Fibroblast of mammary gland (primary cell): ENCODE measurements at places on chromosomes 1 and 21.
A peak's percentile ranks its signal among the peaks of the same experiment; 100 is the strongest.

DNA sequence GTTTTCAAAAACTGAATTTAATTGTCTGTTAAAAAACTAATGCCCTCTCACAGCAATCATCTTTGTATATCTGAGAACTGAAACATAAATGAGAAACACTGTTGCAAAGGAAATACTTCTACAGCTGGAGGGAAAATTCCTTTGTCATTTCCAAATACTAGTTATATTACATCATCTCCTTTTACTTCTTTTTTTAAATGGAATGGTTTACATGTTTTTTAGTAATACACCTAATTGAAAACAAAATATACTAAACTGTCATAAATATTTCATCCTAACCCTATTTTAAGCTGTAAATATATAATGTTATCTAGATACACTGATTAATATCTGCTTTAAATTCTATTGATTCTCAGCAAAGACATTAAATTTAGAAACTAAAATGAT lies 19.1 kb downstream of the CDC42BPA start:
- DNase-seq: peak; percentile 34

- DNase-seq: no peak
Observed at GRCh38 chr21:23014021-23014420, 2015.8 kb downstream of the NCAM2 start.

- DNase-seq: no peak
Observed at GRCh38 chr1:41410462-41410861, 49.2 kb downstream of the FOXO6 start.

DNA sequence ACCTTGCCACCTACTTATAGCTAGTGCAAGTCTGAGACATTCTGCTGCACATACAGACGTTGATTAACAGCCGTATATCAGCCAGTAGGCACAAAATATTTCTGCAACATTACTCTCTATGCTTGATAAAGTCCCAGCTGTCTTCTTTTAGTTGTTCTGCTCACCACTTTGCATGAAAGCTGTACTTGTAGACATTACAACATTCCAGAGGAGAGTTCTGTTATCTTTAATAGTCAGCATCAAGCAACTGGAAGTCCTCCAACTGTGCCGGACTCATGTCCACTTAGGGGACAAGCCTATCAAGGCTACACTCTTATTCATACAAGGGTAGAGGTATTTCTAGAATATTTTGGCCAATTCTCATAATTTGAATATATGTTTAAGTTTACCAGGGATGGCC lies 50.0 kb downstream of the CACHD1 start:
- no peak for DNase-seq

- DNase-seq: no peak
Observed at GRCh38 chr1:247855911-247856310, 1.1 kb upstream of the TRIM58 start.

DNA sequence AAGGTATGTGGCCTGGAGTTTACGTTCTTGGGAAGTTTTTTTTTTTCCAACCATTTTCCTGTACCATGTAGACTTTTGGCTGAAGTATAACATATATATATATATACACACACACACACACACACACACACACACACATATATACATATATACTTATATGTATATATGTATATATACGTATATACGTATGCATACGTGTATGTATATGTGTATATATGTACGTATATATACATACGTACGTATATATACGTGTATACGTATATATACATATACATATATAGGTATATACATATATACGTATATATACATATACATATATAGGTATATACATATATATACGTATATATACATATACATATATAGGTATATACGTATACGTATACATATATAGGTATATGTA lies 18.9 kb downstream of the CR1 start:
- no peak for DNase-seq

DNA sequence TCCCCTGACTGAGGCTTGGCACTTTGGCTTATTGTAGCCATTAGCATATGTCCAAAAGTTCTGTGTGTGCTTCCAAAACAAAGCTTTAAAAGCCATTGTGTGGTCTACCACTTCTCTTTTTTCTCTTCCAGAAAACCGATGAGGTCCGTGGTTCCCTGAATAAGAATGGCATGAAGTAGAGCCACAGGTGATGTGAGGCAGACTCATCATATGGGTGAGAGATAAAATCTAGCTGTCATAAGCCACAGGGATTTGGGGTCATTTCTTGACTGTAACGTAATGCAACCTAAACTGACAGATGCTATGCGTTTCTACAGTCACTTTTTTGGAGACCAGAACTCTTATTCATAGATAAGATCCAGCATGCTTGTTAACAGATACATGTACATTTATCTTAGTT lies 7.0 kb upstream of the GREM2 start:
- DNase-seq: no peak

- DNase-seq: peak; percentile 31
Observed at GRCh38 chr1:71565262-71565661, 484.4 kb upstream of the ZRANB2 start.

DNA sequence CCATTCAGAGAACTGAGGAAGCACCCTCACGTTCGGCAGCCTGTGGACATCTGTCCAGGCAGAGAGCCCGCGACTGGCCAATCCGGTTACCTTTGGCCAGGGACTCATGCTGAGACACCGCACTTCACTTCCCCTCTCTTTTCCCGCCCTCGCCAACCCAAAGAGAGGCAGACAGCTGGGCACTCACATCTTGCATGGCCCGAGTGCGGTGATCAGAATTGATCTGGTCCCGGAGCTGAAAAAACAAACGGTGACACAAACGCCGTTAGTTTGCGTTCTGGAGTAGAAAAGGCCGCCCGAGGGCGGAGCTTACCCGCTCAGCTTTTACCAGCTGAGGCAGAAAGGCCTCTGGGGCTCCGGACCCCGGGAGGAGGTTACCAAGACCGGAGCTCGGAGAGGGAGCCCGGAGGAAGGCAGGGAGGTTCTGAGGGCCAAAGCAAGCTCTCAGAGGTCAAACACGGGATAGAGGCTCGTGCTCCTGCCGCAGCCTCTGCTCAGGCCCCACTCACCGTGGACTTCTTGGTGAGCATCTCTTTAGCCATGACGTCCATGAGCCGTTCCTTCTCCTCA lies 376 bp downstream of the SF3A3 start:
- peak; percentile 32 for DNase-seq

DNA sequence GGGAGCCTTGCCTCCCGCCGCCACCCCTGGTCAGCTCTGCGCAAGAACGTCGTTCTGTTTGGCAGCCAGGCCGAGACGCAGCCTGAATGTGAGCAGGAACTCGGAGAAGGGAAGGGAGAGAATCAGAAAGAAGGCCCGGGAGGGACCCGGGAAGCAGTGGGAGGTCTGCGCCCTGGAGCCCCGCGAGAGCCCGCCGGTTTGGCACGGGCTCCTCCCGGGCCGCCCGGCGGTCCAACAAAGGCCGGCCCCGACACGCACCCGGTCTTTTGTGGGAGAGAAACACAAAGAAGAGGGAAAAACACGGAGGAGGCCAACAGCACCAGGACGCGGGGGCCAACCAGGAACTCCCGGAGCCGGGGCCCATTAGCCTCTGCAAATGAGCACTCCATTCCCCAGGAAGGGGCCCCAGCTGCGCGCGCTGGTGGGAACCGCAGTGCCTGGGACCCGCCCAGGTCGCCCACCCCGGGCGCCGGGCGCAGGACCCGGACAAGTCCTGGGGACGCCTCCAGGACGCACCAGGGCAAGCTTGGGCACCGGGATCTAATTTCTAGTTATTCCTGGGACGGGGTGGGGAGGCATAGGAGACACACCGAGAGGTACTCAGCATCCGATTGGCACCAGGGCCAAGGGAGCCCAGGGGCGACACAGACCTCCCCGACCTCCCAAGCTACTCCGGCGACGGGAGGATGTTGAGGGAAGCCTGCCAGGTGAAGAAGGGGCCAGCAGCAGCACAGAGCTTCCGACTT lies 2.7 kb upstream of the OLIG2 start:
- DNase-seq: no peak

DNA sequence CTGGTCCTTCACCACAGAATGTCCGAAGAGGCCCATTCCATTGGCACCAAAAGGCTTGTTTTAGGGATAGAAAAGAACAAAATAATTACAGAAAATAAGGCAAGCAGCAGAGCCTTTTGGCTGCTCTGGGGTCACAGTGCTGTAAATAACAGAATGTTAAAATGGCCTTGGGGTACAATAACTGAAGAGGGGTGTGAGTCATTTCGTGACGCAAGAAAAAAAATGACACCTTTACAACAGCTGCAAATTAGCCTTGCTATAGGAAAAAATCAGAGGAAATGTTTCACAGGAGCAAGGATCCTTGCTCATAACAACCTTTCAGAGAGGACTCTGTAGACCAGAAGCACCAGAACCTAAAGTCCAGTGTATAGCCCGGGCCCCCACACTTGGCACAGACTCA lies 483.4 kb downstream of the OMA1 start:
- DNase-seq: no peak

DNA sequence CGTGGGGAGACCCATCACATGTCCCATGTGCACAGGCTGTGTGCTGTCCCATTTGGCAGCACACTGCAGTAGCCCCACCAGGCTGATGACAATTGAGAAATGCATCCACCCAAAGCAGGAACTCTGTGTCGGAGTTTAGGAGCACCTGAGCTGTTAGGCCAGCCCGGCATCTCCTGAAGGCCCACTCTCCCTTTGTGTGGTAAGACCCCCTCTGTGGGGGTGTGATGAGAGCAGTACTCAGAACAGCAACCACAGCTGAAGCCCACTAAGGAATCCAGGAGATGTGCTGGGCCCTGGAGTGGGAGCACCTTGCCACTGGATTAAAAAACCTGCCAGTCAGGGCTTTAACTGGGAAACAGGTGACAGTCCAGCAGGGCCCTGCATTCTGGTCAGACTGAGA lies 37.2 kb downstream of the FCRL5 start:
- no peak for DNase-seq

GRCh38 chr1:154265586-154265985 lies 6.8 kb upstream of the HAX1 start:
- DNase-seq: no peak

DNA sequence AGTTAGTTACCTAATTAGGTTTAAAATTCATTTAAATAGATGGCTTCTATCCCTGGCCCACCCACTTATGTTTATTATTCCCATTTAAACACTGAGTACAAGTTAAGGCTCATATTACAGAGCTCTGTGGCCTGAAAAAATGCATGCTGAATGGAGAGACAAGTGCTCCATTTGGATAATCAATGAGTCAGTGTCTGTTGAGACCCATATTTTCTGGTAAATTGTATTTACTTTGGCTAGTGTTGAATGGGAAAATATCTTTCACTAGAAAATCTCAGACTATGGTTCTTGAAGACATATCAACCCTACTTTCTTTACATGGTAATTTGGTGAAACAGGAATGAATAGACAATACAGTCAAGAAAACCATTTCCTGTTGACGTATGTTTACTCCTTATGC lies 356.0 kb downstream of the S1PR1 start:
- DNase-seq: no peak

DNA sequence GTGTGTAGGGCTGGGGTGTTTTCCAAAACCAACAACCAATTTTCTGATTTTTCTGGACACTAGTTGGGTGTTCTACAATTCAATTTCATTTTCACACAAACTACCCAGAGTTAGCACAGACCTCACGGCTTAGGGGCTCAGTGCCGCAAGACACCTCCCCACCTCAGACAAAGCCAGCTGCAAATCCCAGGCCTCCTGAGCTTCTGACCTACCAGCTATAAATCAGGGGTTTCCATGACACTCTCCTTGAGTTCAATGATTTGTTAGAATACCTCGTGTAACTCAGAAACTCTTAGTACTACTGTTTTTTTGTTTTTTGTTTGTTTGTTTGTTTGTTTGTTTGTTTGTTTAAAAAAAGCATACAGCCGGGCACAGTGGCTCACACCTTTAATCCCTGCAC lies 28.7 kb upstream of the FAM89A start:
- no peak for DNase-seq

- DNase-seq: no peak
Observed at GRCh38 chr1:67759692-67760029, 73.6 kb downstream of the GNG12 start.

DNA sequence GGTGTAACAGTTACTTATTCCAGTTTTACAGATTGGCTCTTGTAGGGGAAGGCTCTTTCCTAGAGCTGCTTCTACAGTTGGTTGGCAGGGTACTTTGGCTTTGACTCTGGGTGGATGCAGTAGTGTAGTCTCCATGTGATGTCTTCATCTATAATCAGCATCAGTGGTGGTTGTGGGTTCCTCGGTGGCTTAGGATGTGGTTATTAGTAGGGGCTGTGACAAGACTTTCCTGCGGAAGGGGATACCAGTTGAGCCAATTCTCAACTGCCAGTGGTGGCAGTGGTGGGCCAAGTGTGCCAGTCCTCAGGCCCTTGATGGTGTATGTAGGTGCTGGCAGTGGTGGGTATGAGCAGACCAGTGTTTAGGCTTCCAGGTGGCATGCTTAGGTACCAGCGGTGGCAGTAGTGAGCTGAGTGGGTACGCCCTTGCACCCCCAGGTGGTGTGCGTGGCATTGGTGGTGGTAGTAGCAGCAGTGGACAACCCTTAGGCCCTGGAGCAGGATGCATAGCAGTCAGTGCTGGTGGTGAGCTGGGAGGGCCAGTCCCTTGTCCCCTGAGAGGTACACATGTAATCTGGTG lies 27.2 kb upstream of the KLF18 start:
- no peak for DNase-seq

DNA sequence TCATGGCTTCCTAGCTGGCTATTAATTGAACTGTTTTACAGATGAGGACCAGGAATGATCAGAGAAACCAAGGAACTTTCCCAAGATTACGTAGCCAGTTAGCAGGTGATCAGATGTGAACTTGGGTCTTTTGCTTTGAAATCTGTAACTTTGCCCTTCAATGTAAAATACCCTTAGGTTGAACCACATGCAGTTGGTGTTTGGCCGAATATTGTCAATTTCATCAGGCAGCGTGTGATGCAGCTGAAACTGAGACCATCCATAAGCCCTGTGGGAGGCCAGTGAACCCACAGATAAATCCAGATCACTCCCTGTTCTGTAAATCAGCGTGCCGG lies 150.8 kb downstream of the ETS2 start:
- no peak for DNase-seq

- no peak for DNase-seq
Observed at GRCh38 chr1:231421546-231421970, 529 bp downstream of the EGLN1 start.

- no peak for DNase-seq
Observed at GRCh38 chr1:174397261-174397660, 50.5 kb upstream of the GPR52 start.

GRCh38 chr1:29830916-29831315 lies 594.6 kb downstream of the PTPRU start:
- no peak for DNase-seq

DNA sequence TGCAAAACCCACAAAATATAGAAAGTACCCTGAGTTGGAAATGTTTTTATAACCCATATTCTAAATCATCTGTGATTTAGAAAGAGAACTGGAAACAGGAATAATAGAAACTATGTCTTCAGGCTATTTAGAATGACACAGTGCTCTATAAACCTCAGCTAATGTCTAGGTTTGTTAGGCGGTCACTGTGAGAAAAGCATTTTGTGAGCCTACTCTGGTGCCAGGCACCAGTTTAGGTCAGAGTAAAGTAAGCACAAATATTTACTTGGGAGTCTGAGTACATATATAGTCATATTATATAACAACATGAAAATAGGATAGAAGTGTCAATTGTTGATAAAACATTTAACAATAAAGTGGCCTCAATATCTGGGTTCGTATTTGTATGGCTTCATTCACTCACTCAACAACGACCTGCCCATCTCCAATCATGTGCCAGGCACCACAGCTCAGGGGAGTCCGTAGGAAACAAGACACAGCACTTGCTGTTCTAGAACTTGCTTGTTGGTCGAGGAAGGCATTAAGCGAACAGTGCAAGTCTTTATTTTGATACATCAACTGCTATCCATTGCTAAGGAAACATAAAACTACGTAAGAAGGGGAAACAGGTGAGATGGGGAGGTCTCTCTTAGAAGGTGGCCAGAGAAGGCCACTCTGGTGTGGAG lies 37.2 kb downstream of the GNB1 start:
- no peak for DNase-seq
